ENCODE measurements at places on chromosomes 13 and 19.

GRCh38 chr19:35716801-35717664, 770 bp upstream of the KMT2B start:
- DNase-seq, result peak; percentile 98

DNA sequence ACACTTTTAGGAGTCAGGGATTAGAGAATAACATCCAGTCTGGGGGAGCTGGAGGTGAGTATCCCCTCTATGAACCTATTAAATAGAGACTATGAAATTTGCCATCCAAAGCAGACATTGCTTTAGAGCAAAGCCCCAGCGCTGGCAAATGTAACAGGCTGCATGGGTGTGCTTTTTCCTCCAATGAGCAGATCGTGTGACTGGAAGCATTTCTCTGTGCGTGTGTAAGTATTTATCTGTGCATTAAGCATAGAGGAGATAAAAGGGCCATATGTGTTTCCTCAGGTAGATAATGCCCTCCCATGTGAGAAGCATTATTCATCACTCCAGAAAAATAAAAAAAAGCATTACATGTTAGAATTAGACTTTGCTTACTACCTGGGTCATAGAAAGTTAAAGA, 924 bp downstream of the TNFSF13B start:
- no peak for DNase-seq

GRCh38 chr19:18412610-18413239, 6.5 kb upstream of the SSBP4 start:
- DNase-seq, result no peak

DNA sequence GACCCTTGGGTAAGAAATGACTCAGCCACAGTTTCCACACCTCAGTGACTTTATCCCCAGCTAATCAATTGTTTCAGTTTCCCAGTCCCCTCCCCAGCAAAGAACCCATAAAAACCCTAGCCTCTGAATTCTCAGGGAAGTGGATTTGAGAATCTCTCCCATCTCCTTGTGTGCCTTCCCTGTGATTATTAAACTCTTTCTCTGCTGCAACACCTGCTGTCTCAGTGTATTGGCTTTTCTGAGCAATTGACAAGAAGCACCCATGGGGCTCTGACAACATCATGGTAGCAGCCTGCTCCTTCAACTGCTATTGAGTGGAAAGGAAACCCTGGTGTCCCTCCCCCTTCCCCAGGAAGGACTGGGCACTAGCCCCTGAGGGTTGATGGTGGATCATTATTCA, 73.7 kb downstream of the UQCRFS1 start:
- no peak for DNase-seq

DNA sequence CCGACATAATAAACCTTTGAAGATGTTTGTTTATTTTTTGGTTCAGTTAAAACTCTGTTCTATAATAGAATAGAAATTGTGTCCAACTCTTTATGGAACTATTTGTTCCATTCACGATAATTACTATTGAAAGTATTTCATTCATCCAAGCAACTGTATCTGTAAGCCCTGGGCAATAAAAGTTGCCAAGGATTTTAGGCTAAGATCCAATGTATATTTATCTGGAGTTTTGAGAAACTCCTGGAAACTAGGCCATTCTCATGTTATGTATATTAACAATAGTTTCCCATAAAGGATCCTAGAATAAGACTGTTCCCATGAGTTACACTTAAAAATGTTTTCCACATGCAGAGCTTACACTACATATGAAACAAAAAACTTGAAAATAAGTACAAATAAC, 261.6 kb downstream of the SLITRK6 start:
- no peak for DNase-seq

DNA sequence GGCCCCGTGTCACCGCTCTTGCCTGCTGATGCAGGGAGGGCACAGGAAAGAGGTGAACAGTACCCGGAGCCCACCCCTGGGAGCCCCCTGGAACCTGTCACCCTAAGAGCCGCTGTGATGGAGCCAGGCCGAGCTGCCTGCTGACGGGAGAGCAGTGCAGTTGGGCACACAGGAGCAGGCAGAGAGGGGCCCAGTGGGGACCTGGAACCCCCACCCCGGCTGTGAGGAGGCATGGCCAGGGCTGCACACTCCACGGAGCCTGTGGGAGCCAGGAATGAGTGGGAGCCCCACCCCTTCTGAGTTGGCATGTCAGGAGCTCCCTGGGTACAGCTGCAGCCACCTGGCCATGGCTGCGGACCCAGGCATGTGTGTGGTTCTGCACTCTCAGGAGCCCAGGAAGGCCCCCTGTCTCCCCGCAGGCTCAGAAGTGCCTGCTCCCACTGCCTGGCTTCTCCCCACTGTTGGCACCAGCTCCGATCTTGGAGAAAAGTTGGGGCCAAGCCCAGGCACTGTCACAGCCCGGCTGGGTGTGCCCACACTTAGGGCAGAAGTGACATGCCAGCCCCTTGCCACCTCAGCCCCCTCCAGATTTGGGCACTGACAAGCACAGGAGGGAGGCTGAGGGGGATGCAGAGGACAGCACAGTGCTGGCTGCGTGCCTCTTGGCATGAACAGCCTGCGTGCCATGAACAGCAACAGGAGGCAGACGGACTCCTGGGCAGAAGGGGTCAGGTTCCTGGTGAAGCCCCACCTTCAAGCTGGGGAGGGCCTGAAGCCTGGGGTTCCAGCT, 6.3 kb downstream of the CFAP97D2 start:
- DNase-seq, result peak; percentile 70

- no peak for DNase-seq
Measured at GRCh38 chr19:41565379-41565720, 10.6 kb upstream of the CEACAM21 start.
